ENCODE measurements at places on chromosomes 12 and 14. TPM values are rescaled to one million over a fixed set of nuclear protein-coding genes. Genes with fewer than 3 reads are reported as not detected.

- no peak for DNase-seq
These were observed 98.5 kb upstream of the RASSF8 start for GRCh38 chr12:25859976-25860375.

- DNase-seq = no peak
These were observed 52.5 kb downstream of the LMO3 start for GRCh38 chr12:16553457-16553856.

GRCh38 chr14:95523815-95524448, 7.5 kb upstream of the SYNE3 start:
- no peak for DNase-seq

DNA sequence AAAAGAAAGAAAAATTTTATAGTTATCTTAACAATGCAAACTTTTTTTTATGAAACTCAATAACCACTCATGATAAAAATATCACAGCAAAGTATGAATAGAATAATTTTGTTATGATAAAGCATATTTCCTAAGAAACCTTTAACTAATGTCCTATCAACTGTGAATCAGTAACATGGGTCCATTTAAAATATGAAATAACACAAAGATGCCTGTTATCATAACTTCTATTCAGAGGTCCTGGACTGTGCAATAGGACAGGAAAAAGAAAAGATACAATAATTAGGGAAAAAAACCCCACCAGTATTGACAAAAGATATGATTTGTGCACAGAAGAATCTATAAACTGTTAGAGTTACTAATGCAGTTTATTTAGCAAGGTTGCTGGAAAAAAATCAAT, 245.4 kb downstream of the FOXN3 start:
- DNase-seq = no peak

The SRRM4 gene
- not detected for total RNA-seq

The AQP6 gene
- total RNA-seq = 0.31 TPM

The LGR5 gene
- 1.9 TPM for total RNA-seq

Measured in Panc1 (cell line).